K562 (cell line): ENCODE measurements at places on chromosomes 1 and 21.

GRCh38 chr1:1427106-1427819 lies 6.2 kb upstream of the ANKRD65 start:
- DNase-seq: peak; percentile 80

DNA sequence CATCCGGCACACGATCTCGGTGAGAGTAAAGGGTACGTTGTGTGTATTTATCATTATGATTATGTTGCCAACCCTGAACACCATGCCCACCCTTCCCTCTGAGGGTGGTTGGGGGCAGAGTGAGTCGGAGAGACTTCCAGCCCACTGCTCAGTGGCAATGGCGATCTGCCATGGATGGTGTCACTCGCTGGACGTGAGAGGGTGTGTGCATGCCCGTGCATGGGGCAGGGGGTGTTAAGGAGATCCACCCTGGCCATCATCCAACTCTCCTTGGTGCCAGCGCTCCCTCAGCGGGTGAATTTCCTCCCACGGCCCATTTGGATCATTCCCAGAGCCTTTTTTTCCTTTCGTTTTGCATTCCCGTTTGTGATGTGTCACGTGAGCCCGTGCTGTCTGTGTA lies 74.1 kb upstream of the CNTN2 start:
- DNase-seq: no peak

DNA sequence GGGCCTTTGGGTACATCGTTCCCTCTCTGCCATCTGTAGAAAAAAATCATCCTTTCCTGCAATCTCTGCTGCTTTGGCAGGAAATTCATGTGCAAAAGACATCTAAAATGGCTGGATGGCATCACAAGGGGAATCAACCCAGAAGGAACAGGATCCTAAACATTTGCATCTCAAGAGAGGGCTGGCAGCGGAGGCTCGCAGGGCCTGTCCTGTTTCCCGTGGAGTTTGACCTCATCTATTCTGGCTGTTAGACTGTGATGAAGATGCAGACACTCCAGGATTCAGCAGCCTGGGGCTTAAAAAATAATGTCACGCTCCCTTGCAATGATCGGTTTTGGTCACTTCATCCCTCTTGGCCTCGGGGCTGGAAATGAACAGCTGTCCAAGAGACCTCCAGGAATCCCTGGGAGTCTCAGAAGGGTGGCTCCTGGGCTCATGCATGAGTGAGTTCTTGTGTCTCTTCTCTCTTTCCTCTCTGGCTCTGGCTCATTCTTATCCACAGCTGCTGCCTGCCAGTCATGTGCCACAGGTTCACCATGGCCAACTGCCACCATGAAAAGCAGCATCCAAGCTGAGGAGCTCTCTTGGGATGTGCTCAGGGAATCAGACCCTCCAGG lies 16.1 kb upstream of the PCP4 start:
- no peak for DNase-seq

GRCh38 chr21:40540216-40540615 lies 306.7 kb downstream of the DSCAM start:
- no peak for DNase-seq

GRCh38 chr1:45930258-45931150 lies 127.1 kb downstream of the MAST2 start:
- DNase-seq: no peak

- no peak for DNase-seq
Observed at GRCh38 chr1:48670234-48671020, 106.3 kb downstream of the BEND5 start.

GRCh38 chr1:167514288-167514687 lies 4.0 kb downstream of the CD247 start:
- DNase-seq: no peak

- no peak for DNase-seq
Observed at GRCh38 chr1:3469104-3469848, 14.8 kb downstream of the ARHGEF16 start.

GRCh38 chr1:245332513-245332912 lies 177.7 kb downstream of the KIF26B start:
- DNase-seq: no peak

- DNase-seq: no peak
Observed at GRCh38 chr1:173295995-173296394, 88.9 kb upstream of the TNFSF4 start.

- DNase-seq: peak; percentile 25
Observed at GRCh38 chr1:203612932-203613682, 13.5 kb upstream of the ATP2B4 start.

DNA sequence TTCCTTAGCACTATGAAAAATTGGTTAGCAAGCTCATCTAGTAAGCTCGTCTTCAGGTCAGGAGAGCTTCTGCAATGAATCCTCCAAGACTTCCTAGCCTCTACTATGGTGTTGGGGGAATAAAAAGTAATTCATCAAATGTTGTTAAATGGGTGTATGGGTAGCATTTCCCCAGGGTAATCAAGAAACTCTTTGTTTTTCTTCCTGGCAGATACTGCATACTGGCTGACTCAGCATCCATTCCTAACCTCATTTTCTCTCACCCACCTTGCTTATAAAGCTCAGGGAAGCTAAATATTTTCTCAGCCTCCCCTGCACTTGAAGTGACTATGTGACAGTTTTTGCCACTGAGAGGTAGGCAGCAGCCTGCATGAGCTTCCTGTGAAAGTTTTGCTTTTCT lies 83.4 kb downstream of the MAB21L3 start:
- no peak for DNase-seq
